ENCODE measurements at places on chromosomes 2 and 18. TPM values are rescaled to one million over a fixed set of nuclear protein-coding genes. Genes with fewer than 3 reads are reported as not detected.

Gene SUCLG1
- total RNA-seq, result 44.4 TPM

Gene SLC11A1
- 0.34 TPM for total RNA-seq

Gene IL1B
- 257 TPM for total RNA-seq

Gene EML4
- 31.8 TPM for total RNA-seq

Gene CRYGD
- total RNA-seq, result not detected

Gene REG1B
- total RNA-seq, result not detected

Gene TXNDC2
- total RNA-seq, result under 0.01 TPM

Gene FBXO15
- 0.78 TPM for total RNA-seq

Gene BMP10
- total RNA-seq, result not detected

Gene ZNF513
- 11.9 TPM for total RNA-seq

Gene IL37
- total RNA-seq, result not detected

Gene UCN
- total RNA-seq, result 1.0 TPM

Data from nasal cavity respiratory epithelium epithelial cell of viscerocranial mucosa (primary cell).